ENCODE measurements at places on chromosomes 3 and 15. TPM values are rescaled to one million over a fixed set of nuclear protein-coding genes. Genes with fewer than 3 reads are reported as not detected.

DNA sequence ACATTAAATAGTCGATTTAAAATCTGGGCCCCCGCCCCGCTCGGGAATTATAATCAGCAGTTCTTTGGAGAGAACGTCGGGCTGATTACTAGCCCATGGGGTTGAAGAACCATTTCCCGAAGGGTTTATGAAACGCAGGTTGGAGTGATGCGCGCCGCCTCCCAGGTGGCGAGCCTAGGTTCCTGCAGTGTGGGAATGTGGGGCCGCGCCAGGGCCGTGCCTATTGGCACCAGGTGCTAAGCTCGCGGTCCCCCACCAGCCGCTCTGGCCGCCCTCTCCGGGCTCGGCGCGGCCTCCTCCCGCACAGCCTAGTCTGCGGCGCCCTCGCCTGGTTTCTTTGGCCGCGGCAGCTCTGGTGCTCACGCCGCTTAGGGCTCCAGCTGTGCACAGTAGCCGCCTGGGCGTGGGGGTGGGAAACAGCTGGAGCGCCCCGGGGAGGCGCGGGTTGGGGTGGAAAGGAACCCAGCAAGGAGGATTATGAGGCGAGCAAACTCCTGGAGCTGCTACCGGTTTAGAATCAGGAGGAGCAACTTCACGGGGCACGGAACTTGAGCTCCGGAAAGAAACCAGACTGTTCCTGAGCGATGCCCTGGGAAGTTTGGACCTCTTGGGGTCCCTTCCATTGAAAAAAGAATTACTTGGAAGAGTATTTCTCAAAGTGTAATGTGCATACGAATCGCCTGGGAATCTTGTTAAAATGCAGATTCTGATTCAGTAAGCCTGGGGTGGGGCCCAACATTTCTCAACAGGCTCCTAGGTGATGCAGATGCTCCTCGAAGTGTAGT lies 5.6 kb upstream of the MECOM start:
- DNase-seq: no peak
- peaks cover 19% of the 10 kb centered on the region for H3K4me1 ChIP-seq
- H3K36me3 ChIP-seq: no peaks in the 10 kb centered on the region
- H3K27ac ChIP-seq: no peak overlapping the region
- H3K4me3 ChIP-seq: no peak overlapping the region
- peaks cover 88% of the 10 kb centered on the region for H3K27me3 ChIP-seq

- no peak overlapping the region for H3K4me3 ChIP-seq
- no peaks in the 10 kb centered on the region for H3K27me3 ChIP-seq
- DNase-seq: no peak
- no peaks in the 10 kb centered on the region for H3K36me3 ChIP-seq
Measured at GRCh38 chr3:137121704-137122314, 164.0 kb downstream of the IL20RB start.

DNA sequence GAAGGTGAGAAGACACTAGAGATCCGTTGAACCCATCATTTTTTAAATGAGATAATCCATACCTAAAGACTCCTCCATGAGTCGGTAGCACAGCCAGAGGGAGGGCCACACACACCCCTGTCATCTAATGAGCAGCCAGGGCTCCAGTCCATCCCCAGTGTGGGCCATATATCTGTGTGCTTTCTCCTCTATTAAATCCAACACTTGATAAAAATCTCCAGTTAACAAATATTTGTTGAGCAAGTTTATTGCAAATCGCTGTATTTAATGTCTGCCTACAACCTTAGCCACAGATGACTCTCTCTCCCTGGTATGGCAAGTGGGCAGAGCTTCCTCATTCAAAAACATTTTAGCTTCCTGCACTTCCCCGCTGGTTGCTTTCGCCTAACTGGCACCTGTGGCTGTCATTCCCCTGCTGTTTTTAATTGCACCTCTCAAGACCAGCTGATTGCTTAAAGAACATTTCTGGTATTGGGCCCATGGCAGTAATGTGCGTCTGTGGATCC lies 82.8 kb downstream of the SMAD3 start:
- H3K36me3 ChIP-seq: peaks cover 5% of the 10 kb centered on the region
- DNase-seq: no peak
- no peak overlapping the region for H3K4me3 ChIP-seq
- peaks cover 76% of the 10 kb centered on the region for H3K4me1 ChIP-seq

The ITIH1 gene
- not detected for total RNA-seq

The KCNH8 gene
- total RNA-seq: not detected

DNA sequence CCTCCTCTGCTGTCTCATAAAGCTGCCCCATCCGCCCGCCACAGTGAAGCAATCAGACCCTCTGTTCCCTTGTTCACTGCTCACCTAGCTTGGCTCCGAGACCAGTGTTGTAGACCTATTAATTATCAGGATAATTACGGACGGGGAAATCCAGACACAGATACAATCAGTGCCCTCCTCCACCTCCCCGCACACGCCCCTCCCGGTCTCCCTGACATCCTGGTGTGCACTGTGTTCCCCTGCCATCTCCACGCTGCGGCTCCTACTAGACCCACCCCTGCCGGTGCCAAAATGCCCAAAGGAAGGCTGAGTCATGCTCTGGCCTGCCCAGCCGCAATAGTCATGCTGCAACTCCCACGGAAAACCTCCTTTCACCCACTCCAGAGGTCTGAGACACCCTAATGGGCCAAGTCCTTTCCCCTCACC lies 277.3 kb upstream of the TLE3 start:
- no peak for DNase-seq
- peaks cover 2% of the 10 kb centered on the region for H3K27me3 ChIP-seq
- no peaks in the 10 kb centered on the region for H3K36me3 ChIP-seq
- H3K4me1 ChIP-seq: peaks cover 5% of the 10 kb centered on the region
- no peak overlapping the region for H3K4me3 ChIP-seq

The TRPM1 gene
- total RNA-seq: not detected

The C3orf20 gene
- 0.14 TPM for total RNA-seq

- peaks cover 64% of the 10 kb centered on the region for H3K27me3 ChIP-seq
- H3K4me3 ChIP-seq: peak within 1 kb of the TSS; percentile 51
- H3K27ac ChIP-seq: no peak within 1 kb of the TSS
- peaks cover 17% of the 10 kb centered on the region for H3K4me1 ChIP-seq
- DNase-seq: no peak
Measured at GRCh38 chr15:58065445-58066041, at the start of gene ALDH1A2. TSS of gene ALDH1A2 (minus strand) at chr15:58065711. CDS start at chr15:58065650, 61 bp downstream.

Measured in CD4-positive, alpha-beta T cell (primary cell).